ENCODE measurements at places on chromosomes 5 and 9.

DNA sequence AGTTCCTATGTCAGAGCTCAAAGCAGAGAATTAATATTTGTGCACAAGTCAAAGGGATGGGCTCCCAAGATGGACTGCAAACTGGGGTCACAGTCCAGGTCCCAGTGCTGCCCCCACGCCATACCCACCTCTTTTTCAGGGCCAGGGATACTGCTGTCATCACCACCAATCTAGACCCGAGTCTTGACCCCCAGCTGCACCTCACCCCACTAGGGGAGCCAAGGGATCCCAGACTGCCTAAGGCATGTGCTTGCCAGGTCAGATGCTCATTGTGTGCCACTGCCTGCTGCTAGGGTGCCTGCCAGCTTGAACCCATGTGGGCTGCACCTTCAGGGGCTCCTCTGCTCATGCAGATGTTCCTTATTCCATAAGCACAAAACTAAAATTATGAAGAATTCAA is 215.6 kb upstream of the NREP start:
- DNase-seq: no peak

- no peak for DNase-seq
Observed at GRCh38 chr5:163917747-163918146, 412.3 kb downstream of the MAT2B start.

DNA sequence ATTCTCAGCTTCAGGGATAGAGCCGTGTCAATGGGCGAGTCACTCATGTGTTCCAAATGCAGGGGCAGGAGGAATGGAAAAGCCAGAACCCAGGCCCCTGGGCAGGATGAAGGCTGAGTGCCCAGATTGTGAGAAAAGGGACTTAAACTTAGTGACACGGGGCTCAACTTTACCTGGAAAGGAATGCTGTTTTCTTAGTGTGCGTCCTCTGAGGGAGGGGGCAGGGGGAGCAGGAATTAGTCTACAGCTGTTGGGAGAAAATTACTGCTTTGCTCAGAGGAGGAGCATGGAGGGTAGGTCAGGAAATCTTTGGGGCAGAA is 14.6 kb downstream of the HK3 start:
- no peak for DNase-seq

- no peak for DNase-seq
Observed at GRCh38 chr5:35656721-35657120, 39.1 kb downstream of the SPEF2 start.

GRCh38 chr9:131889437-131890251 is 149.8 kb upstream of the RAPGEF1 start:
- no peak for DNase-seq

DNA sequence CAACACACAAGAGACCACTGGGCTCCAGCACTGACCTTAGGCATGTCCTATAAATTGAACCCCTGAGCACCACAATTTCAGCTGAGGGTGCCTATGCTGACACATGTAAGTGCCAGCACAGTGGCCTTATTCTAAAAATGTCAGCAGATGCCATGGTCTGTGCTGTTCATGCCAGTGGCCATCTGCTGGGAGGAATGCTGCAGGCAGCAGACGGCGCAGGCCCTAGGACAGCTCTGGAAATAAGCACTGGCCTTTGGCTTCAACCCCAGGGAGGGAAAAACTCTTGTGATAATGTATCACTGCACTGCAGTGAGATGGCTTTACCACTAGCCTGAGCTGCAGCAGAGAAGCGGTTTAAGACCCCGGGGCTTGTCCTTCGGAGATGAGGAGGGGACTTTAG is 98.5 kb downstream of the SYK start:
- DNase-seq: no peak
